ENCODE measurements at places on chromosomes 3 and 15.

DNA sequence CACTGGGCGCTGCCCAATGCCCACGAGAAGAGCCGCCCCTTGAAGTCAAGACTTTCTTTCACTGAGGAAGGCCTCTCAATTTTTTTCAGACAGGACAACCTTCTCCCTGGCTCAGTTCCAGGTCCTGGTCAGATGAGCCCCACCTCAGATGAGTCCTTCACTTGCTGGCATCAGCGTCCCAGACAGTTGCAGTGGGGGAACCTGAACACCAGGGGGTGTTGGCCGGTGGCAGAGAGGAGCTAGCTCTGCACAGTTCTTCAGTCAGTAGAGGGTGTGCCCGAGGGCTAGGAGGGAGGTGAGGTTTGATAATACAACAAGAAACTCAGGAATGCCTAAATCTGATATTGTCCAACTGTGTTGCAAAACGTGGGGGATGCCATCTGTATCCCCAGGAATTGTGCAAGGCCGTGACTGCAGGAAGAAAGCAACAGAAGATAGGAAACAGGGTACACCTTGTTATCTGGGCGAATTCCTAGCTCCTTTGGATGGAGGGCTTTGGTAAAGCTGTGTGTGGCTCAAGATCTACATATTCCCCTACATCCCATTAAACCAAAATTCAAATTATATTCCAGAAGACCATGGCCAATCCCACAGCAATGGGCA, 34.3 kb downstream of the CCR3 start:
- no peak for DNase-seq

- DNase-seq, result no peak
These were observed 209.8 kb upstream of the RBMS3 start for GRCh38 chr3:29070959-29071634.

- DNase-seq, result no peak
These were observed 307.0 kb downstream of the ARPP21 start for GRCh38 chr3:35946121-35946853.

DNA sequence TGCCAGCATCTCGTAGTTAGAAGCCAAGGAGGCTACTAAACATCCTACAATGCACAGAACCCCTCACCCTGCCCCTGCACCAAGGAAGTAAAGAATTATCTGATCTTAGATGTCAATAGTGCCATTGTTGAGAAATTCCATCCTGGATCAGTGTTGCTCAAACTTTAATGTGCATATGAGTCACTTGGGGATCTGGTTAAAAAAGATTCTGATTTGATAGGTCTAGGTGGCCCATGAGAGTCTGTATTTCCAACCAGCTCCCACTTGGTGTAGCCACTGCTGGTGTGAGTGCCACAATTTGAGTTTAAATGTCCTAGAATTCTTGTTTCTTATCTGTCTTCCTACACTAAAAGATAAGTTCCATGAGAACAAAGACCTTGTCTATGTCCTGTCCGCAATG, 43.7 kb downstream of the TMEM45A start:
- DNase-seq, result no peak

GRCh38 chr3:96449346-96449745, 365.0 kb upstream of the EPHA6 start:
- no peak for DNase-seq

GRCh38 chr3:173618703-173619102, 221.2 kb downstream of the NLGN1 start:
- DNase-seq, result no peak

GRCh38 chr3:126264952-126265351, 84.6 kb upstream of the ALDH1L1 start:
- DNase-seq, result no peak

DNA sequence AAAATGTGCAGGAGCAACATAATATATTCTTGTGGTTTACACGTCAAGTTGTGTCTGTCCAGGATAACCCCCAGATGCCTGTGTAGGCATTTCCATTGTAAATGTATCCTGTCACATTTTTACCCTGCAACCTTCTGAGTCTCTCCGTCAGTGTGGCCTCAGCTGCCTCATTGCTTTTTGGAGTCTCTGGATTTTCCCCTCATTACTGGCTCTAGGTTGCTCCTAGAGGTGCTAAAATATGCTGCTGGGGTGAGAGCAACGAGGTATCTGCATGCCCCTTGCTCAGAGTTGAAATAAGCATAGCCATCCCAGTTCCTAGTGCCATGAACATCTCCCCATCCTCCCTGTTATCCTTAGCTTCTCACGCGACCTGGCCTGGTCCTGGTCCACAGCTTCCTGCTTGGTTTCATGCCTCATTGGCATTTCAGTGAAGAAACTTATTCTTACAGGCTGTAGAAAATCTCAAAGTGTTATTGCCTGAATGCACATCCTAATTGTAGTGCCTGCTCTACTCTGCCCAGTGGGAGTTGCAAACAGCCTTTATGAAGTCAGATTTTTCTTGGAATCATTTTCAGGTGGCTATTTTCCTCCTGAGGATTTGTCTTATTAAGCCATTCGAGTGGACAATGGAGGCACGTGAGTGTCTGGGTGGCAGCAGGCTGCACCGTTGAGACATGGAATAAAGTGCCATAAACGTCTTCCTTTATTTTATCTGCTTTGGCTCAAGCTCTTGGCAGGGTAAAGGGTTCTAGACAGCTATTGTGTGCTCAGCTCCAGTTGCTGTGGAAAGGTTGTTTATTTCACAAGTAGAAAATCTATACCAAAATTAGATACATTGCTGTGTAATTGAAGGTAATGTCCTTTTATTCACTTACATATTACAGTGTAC, 33.2 kb downstream of the OXNAD1 start:
- no peak for DNase-seq

DNA sequence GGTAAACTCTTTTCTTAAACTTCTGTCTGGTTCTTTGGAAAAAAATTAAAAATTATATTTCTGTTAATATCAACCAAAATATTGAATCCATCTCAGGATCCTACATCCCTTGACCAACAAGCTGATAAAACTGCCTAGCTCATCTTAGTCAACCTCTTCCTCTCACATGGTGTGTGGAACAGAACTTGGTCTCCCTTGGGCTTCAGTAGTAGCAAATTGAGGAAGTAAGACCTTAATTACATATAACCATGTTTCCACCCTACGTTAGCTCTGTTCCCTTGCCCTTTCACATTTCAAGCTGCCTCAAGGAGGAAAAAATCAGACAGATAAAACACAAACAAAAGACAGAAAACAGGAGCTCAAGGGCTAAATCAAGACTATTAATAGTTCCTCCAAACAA, 116.4 kb downstream of the GREM1 start:
- no peak for DNase-seq

GRCh38 chr3:164604687-164605086, 473.6 kb downstream of the SI start:
- DNase-seq, result no peak

GRCh38 chr15:90126596-90127435, 24.5 kb upstream of the IDH2 start:
- DNase-seq, result no peak

GRCh38 chr15:60555291-60555690, 76.3 kb upstream of the ICE2 start:
- no peak for DNase-seq

DNA sequence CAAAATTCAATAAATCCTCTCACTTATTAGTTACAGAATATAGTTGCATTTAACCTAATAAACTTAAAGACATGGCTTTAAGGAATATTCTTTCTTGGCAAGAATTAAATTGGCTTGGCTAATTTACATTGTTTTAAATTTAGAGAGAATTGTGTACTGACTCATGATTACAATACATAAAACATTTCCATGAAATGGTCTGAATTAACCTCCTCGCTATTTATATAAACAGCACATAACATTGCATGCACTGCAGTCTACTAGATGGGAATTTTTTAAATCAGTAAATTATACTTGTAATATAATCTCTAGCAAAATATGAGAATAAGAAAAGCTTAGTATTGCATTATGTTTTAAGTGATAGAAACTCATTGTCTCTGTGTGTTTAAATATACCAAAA, 268.9 kb downstream of the SHOX2 start:
- no peak for DNase-seq

DNA sequence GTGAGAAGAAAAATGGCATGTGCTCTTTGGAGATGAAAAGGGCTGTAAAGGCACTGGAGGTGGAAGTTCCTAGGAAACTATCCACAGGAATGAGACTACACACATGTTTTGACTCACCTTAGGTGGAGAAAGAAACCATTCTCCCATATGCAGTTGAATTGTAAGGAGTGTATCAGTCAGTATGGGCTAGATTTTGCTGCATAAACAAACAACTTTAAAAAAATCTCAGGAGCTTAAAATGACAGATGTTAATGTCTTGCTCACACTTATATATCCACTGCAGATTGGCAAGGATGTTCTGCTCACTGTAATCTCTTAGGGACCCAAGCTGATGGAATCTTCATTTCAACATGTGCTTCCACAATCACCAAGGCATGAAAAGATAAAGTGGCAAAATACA, 25.6 kb downstream of the RPL22L1 start:
- DNase-seq, result no peak

- no peak for DNase-seq
These were observed 82.2 kb upstream of the BOC start for GRCh38 chr3:113129168-113129567.

DNA sequence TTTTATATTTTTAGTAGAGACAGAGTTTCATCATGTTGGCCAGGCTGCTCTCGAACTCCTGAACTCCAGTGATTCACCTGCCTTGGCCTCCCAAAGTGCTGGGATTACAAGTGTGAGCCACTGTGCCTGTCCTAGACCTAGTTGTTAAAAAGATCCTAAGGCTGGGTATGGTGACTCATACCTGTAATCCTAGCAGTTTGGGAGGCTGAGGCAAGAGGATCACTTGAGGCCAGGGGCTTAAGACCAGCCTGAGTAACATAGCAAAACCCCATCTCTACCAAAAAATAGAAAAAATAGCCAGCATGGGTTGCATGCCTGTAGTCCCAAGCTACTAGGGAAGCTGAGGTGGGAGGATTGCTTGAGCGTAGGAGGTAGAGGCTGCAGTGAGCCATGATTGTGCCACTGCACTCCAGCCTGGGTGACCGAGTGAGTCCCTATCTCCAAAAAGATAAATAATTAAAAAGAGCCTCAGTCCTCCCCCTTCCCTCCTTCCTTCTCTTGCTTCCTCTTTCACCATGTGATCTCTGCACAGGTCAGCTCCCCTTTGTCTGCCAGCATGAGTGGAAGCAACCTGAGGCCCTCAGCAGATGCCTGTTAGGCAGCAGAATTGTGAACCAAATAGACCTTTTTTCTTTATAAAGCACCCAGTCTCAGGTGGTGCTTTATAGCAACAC, 9.8 kb upstream of the FNDC3B start:
- no peak for DNase-seq

GRCh38 chr15:93424131-93424530, 335.1 kb upstream of the RGMA start:
- no peak for DNase-seq

DNA sequence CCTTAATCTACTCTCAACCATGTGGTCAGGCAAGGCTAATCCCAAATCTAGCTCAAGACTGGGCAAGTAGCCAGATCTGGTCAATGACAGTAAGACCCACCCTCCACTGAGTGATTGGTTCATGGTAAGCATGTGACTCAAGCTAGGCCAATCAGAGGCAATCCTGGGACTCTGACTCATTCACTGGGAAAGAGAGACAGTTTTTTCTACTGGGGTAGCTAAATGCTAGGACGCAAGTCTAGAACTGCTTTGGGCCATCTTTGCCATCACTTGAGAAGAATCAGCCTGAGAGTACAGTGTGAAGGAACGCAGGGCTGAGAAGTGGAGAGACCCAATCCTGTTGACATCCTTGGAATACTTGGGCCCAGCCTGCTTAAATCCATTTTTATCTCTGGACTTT, 9.4 kb upstream of the RAD18 start:
- no peak for DNase-seq

GRCh38 chr3:56205406-56205805, 262.9 kb downstream of the ERC2 start:
- DNase-seq, result no peak

DNA sequence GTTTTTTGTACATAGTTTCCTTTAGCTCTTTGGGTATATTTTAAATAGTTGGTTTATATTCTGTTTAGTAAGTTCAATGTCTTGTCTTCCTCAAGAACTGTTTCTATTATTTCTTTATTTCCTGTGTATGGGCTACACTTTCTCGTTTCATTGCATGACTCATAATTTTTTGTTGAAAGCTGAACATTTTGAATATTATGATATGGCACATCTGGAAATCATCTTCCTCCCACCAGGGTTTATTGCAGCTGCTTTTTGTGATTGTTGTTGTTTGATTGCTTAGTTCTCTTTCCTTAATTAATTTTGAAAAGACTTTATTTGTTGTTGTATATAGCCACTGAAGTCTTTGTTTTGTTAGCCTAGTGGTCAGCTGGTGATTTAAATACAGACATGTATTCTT, 43.8 kb downstream of the LSM3 start:
- DNase-seq, result no peak

GRCh38 chr3:4292301-4292700, 10.9 kb upstream of the SETMAR start:
- DNase-seq, result no peak
